ENCODE measurements at places on chromosomes 7 and 10. TPM values are rescaled to one million over a fixed set of nuclear protein-coding genes. Genes with fewer than 3 reads are reported as not detected.

DNA sequence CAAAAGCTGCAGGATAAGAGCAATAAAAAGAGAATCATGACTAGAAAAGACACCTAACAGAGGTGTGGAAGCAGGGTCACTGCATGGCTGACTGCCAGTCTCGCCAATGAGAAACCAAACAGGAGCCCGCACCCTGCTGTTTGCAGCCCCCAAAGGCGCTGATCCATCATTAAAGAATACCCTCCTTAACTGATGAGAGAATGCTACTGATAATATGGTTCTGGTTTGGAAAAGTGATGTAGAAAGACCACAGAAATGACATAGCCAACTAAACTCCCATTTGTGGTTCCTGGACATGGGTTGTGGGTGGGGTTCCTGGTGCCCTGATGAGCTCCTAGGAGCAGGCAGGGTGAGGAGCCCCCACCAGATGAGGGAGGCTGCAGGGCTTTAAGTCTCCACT lies 207.4 kb downstream of the TNS3 start:
- no peak for ATAC-seq

GRCh38 chr10:84089162-84089561 lies 50.1 kb upstream of the GHITM start:
- no peak for ATAC-seq

GRCh38 chr7:21617916-21618390 lies 75.1 kb downstream of the DNAH11 start:
- peak; percentile 57 for ATAC-seq

- peak; percentile 74 for ATAC-seq
Measured at GRCh38 chr7:29563590-29564495, at the start of gene PRR15. Gene PRR15, plus strand, starts transcription at chr7:29563835. Its CDS starts 2,495 bp downstream, at chr7:29566330.

- no peak for ATAC-seq
Measured at GRCh38 chr10:45515630-45516029, 141.6 kb downstream of the ALOX5 start.

CRTAC1 gene
- 1.5 TPM for total RNA-seq

BBS9 gene
- 8.8 TPM for total RNA-seq

NUTM2A gene
- 0.40 TPM for total RNA-seq
